ENCODE measurements at places on chromosomes 2 and 18.

DNA sequence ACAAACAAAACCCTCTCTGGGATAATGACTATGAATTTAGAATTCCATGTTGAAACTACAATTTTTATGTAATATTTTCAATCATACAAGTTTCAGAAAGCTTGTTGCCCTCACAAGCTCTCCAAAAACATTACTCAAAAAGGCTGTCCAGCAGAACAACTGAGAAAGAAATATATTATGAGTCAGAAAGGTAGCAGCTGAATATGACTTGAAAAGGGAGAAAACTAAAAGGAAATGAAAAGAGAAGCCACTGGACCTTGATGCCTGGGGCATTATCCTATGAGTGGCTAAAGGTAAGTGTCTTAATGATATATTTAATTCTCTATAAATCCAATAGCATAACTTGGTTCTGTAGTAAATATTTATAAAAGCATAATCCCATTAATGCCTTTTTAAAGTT, 61.8 kb downstream of the NXPH2 start:
- DNase-seq = no peak

DNA sequence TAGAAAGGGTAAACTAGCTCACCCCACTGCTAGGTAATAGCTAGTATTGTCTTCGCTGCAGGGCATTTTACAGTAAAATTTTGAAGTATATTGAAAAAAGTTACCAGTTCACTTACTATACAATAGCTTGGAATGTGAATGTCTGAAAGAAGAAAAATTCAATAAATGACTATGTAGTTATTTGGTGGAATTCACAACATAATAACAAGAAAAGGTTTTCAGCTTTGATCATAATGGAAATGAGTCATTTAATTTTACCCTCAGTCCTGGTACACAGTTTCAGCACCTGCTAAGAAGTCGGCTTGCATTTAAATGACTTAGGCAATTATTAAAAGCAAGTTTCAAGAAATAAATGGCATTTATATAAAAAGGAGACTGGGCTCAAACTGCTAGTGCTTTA, 90.4 kb downstream of the NUP35 start:
- DNase-seq = no peak

GRCh38 chr2:54845514-54845913, 122.1 kb downstream of the EML6 start:
- DNase-seq = no peak

- DNase-seq = no peak
Measured at GRCh38 chr2:85525567-85525966, 13.4 kb upstream of the MAT2A start.

GRCh38 chr18:26746826-26747475, 118.6 kb downstream of the AQP4 start:
- DNase-seq = no peak

DNA sequence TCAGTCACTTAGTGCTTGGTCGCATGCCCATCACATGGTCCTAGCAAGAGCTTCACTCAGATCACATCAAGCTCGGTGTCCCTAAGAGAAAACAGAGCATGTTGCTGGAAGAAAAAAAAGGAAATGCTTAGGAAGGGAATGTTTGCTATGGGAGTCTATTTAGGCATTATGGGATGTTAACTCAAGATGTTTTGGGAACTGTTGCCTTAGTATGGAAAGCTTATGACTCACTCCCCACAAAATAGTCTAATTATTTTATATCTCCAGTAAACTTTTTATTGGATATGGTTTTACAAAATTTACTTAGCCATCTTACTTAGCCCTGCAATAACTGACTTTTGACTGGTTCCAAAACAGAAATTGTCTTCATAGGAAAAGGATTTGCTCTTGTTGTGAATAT, 439.5 kb upstream of the ZEB2 start:
- DNase-seq = no peak

- DNase-seq = no peak
Measured at GRCh38 chr18:1017227-1018058, 112.8 kb downstream of the ADCYAP1 start.

- no peak for DNase-seq
Measured at GRCh38 chr2:12971581-12972365, 255.0 kb downstream of the TRIB2 start.

DNA sequence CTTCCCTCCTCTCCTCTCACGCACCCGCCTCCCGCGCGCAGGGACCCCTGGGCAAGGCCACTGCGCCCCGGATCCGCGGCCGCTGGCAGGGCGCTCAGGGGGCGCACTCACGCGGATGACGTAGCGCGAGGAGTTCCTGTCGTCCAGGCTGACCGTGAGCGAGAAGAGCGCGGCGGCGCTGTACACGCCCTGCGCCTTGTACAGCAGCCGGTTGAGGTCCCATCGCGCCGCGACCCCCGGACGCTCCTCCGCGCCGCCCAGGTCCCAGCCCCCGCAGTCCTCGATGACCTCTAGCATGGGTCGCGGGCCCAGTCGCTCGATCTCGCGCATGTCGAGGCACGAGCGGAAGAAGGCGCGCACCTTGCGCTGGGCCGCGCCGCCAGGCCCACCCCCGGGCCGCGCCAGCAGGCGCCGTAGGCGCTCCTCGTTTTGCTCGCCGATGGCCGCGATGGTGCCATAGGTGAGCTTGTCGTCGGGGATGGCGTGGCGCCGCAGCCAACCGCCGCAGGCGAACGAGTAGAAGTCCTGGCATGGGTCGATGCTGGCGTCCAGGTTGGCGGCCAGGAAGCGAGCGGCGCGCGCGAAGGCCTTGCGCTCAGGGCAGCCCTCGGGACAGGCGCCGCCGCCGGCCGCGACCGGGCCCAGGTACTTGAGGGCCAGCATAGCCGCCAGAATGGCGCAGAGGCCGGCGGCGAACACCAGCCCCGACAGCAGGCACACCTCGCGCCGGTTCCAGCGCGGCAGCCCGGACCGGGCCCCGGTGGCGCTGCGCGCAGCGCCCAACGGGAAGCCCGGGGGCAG, 1.7 kb downstream of the ECEL1 start:
- no peak for DNase-seq

DNA sequence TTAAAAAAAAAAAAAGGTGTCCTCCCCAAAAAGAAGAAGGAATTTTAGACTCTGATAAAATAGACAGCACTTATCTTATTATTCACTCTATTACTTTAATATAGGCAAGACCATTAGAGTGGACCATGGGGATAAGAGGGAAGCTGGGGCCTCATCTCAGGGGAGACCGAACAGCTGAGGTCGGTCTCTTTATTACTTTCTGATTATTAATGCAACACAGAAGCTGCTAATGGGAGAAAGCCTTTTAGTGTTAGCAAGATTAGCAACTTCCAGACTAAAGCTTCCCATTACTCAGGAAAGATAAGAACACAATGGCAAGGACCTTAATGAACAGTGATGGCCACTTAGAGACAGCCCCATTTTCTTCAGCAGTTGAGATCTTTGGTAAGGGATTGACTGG, 135.5 kb downstream of the TMEFF2 start:
- DNase-seq = no peak

Measured in stimulated activated CD8-positive, alpha-beta memory T cell treated with anti-CD3 and anti-CD28 coated beads, Interleukin-12 subunit alpha, Interleukin-12 subunit beta, amount 100 ng/mL, for 1 hour (primary cell).